Central memory CD8-positive, alpha-beta T cell (primary cell): ENCODE measurements at places on chromosomes 1 and 21.

- no peak for DNase-seq
Measured at GRCh38 chr21:25931765-25932164, 197.0 kb downstream of the GABPA start.

DNA sequence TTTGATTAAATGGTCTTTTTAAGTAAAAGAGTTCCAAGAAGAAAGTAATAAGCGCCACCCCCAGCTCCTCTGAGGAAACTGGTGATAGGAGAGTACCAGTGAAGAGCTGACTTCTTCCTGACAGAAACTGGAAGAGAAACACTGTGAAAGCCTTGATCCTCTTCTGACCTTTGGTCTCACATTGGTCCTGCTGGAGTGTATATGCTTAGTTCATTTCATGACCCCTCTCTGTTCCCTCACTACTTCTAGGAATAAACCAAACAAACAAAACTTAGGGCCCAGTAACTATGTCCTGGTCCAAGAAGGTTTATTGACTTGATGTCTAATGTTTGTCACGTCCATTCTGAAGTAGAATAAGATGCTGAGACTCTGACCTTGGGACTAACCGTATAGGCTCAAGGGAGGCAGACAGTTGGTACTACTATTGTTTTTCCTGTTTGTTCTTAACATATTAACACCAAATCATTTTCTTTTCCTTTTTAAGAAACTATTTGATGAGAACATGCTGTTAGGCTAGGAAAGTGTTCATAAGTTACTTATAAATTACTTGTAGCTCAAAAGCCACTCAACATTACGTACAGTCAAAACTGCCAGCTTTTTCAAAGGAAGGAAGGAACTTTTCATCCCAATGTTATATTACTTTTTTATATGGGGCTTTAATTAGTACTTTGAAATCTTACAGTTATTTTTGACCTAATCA, 57.9 kb downstream of the MIER1 start:
- no peak for DNase-seq

DNA sequence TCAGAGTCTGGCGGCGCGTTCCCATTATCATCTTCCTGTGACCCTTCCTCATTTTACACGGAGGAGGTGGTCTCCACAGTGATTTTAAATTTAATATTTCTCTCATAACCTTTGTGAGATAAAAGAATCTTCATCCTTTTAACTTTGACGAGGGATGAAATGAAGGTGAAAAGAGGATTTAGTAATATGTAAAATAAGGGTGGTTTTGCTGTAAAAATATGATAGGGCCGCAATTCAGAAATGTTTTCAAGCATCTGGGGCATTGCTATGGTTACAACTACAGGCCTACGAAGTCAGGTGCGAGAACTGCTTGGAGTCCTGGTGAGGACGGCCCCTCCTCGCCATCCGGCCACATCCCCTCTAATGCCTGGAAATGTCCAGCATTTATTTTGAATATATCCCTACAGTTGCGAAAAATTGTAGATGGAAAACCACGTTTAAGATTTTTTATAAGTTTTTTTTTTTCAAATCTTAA, 422 bp upstream of the RSBN1 start:
- no peak for DNase-seq

DNA sequence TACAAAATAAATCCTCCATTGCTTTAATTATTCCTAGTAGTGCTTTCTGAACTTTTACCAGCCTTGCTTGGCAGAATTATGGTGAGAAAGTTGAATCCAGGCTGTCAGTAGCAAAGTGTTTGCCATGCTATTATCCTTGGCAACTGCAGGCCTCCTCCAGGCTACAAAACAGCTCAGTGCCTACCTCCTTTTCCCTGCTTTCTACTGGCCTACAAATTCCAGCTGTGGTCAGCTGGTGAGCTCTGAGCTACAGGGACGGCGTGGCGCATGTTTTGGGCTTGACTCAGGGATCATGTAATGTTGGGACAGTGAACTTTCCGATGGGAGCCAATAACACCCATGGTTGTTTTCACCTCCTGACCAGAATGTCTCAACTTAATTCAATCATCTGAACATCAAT, 456.1 kb upstream of the ADAMTS5 start:
- no peak for DNase-seq

DNA sequence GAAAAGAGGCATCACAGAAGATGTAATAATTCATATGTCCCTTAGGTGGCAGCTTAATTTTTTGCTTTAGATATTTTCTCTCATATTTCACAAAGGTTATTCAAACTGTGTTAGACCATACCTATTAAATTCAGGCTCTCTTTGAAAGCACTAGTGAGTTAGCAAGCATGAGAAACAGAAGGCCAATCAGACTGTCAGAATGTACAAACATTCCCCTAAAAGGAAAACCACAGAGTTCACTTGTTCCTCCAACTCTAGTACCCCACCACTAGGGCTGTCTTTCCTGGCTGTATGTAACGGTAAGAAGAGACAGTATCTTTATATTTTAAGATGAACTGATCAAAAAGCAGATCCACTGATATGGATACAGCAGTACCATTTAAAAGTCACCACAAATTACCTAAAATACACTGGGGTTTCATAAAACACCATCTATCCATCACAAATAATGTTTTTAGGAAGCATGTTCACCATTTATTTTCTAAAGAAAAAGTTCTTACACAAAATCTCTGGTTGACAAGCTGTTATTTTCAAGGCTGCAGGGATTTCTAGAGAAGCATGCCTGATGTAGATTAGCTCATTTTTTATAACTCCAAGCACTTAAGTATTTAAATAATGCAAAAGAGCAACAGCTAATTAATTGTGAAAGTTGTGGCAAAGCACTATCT, 1.8 kb downstream of the ARPC5 start:
- no peak for DNase-seq

DNA sequence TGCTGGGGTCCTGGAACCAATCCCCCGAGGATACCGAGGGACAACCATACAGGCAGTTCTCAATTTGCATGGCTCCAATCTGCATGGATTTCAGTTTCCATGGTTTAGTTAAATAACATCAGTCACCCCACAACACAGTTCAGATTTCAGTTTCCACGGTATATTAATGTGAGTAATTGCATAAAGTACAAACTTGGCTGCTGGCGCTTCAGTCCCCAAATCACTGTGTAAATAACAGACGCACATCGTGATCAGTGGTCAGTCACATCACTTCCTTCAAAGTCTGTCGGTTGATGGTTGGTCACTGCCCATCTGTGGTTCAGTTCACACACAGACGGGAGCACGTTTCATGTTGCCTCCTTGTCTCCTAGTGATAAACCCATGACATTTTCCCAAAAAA, 66.4 kb upstream of the LPGAT1 start:
- DNase-seq: no peak

DNA sequence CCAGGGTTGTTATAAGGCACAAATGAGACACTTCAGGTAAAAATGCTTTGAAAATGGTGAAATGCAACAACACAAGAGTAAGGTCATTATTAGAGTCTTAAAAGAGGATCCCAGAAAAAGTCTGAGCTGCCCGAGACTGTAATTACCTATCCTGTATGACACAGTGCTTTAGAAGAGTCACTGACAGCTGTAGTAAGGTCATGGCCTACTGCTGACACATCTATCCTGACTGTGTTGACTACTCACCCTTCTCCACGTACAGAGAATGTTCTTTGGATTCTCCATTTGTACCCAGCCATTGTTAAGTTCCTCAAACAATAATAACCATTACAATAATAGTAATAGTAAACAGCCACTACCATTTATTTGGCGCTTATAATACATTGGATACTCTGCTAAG, 104.4 kb downstream of the CACHD1 start:
- no peak for DNase-seq

- DNase-seq: no peak
Measured at GRCh38 chr1:185861630-185862029, 127.4 kb downstream of the HMCN1 start.

- peak; percentile 62 for DNase-seq
Measured at GRCh38 chr21:17780539-17780938, 38.6 kb downstream of the C21orf91 start.

- DNase-seq: no peak
Measured at GRCh38 chr1:116770625-116771024, 16.4 kb downstream of the CD2 start.

- DNase-seq: no peak
Measured at GRCh38 chr1:64597113-64597512, 127.2 kb downstream of the CACHD1 start.

DNA sequence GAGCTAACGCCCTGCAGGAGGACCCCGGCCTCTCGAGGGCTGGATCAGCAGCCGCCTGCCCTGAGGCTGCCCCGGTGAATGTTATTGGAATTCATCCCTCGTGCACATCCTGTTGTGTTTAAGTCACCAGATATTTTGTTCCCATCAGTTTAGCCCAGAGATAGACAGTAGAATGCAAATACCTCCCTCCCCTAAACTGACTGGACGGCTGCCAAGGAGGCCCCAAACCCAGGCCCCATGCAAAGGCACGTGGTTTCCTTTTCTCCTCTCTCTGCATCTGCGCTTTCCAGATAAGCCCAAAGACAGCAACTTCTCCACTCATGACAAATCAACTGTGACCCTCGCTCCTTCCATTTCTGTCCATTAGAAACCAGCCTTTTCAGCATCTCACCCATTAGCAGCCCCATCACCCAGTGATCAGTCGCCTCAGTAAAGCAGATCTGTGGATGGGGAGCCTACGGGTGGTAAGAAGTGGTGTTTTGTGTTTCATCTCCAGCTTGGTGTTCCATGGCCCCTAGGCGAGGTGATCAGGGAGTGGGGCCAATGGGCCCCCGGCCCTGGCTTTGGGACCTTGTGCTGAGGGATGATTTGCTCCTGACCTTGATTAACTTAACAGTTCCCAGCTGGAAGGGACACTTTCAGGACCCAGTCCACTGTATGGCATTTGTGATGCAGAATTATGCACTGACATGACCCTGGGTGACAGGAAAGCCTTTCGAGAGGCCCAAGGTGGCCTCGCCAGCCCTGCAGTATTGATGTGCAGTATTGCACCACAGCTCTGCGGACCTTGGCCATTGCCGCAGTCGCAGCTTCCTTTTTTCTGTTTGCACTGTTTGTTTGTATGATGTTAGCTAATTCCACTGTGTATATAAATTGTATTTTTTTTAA, 5.2 kb downstream of the NPPA start:
- no peak for DNase-seq

DNA sequence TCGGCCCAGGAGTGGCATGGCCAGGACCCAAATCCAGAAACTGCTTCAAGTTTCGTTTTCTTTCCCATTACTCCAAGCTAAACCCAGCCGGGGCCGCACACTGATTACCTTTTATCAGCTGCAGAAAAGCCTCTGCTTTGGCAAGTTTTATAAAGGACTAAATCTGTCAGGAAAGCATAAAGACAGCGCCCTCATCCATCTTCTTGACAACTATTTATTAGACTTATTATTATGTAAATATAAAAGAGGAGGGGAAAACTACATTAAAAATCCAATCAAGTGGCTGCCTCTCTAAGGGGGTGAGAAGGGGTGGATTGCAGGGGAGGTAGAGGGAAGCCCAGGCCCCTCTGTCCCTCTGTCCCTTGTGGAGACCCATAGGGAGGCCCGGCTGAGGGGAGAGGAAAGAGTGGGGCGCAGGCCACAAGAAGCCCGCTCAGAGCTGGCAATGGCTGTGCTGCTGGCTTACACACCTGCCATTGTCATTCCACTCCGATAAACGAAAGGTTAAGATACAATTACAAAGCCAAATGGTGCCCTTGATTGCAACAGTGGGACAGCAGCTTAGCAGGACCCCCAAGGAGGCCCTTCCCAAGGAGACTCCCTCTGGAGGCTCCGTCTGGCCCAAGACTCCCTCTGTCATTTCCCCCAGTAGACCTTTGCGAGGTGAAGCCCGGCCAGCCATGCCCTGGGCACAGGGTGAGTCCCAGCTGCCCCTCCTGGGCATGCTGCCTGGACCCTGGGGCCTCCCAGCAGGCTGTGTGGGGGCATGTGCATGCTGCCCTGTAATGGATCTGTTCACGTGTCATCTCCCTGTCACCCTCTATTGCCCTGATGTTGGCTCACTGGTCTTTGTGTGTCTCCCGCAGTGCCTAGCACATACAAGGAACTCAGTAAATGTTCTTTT, 45.4 kb downstream of the KCND3 start:
- no peak for DNase-seq

DNA sequence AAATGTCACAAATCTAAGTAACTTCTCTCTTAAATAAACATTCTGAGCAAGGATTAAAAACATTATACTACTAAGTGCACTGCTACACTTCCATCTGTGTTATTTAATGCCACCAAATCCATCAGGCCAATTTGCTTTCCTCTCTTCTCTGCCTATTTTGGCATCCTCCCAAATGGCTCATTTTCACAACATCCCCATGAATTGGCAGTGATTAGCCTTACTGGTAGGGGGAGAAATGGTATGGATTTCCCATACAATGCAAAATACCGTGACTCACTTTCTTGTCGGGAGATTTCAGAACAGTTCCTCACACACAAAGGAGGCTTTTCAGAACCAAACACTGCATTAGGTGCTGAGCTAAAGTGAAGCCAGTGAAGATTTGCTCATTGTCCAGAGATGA, 195.7 kb downstream of the MIS18A start:
- no peak for DNase-seq

GRCh38 chr21:27582246-27582947, 615.5 kb upstream of the ADAMTS5 start:
- DNase-seq: no peak

DNA sequence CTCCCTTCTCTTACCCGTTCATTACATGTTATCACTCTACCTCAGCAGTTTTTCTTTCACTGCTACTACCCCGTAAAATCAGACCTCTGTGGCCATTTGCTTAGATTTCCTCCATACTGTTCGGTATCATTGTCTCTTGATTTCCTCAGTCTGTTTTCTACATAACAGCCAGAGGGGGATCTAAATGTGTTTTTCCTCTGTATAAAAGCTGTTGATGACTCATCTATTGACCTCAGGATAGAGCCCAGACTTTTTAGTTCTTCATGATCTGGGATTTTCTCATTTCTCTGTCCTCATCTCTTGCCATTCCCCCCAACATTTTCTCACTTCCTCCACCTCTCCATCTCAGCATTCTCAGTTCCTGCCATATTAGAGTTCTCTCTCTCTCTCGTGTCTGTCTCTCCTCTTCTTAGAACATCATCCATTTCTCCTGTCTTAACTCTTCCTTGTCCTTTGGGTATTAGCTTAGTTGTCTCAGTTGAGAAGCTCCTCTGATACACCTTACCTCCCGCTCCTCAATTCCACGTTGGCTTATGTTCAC, 10.5 kb downstream of the OTUD3 start:
- DNase-seq: no peak

DNA sequence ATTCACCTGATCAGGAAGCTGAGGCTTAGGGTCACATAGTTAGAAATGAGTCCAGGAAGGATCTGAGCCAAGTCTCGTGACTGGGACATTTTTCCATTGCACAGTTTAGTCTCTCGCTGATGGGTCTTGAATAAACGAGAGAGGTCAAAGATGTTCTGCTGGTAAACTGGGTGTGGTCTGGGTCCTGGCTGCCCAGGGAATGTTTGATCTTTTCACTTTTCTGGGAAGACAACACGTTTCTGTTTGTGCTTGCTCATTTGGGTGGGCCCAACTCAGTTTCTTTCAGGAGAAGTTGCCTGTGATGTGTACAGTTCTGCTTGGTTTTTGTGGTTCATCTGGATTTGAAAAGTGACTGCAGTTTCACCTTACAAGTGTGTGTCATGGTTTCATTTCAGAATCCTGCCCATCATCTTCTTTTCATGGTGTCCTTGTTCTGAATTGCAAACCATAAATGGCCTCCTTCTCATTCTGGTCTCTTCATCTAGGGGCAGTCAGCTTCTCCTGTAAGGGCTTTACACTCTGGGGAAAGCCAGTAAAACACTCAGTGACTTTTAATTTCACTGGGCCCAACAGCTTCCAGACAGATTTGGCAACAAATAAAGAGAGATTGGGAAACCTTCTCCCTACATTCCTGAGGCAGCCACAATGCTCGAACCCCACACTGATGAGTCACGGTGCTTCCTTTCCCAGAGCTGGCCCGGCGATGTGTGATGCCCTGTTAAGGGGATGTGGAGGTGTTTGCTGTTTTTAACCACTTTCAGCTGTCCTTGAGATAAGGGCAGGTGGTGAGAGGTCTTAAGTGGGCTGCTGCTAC, 7.2 kb upstream of the TACSTD2 start:
- no peak for DNase-seq
